ENCODE measurements at places on chromosomes 12 and 14. TPM values are rescaled to one million over a fixed set of nuclear protein-coding genes. Genes with fewer than 3 reads are reported as not detected.

DNA sequence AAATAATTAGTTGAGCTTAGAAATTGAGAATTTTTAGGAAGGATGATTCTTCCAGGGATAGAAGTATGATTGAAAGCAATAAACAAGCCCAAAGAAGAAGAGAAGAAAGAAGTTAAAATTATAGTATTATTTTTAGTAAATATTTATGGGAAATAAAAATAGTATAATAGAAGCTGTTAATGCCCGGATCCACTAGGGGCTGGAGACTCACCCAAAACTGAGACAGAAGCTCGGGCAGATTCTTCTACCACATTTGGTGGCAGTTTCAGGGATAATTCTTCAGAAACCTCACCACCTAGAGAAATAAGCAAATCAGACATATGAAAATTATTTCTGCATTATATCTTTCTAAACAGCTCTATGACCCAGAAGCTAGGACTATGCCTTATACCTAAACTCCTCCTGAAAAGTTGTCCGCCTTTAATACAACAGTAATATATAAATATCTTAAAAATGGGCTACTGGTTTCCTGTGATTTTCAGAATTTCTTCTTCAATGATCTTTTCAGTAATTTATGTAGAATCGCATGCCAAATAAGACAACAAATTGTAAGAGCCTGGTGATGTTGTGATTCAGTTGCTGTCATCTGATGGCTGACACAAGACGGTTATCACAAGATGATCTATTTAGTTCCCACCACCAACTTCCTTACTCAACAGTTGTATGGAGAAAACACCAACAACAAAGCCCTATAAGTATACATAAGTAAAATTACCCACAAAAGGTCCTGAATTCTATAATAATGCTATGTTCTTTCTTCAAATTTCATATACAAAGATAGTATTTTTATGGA is 35.6 kb downstream of the A2M start:
- no peak for DNase-seq

GRCh38 chr14:68893566-68893965 is 85.5 kb downstream of the ACTN1 start:
- DNase-seq: no peak

DNA sequence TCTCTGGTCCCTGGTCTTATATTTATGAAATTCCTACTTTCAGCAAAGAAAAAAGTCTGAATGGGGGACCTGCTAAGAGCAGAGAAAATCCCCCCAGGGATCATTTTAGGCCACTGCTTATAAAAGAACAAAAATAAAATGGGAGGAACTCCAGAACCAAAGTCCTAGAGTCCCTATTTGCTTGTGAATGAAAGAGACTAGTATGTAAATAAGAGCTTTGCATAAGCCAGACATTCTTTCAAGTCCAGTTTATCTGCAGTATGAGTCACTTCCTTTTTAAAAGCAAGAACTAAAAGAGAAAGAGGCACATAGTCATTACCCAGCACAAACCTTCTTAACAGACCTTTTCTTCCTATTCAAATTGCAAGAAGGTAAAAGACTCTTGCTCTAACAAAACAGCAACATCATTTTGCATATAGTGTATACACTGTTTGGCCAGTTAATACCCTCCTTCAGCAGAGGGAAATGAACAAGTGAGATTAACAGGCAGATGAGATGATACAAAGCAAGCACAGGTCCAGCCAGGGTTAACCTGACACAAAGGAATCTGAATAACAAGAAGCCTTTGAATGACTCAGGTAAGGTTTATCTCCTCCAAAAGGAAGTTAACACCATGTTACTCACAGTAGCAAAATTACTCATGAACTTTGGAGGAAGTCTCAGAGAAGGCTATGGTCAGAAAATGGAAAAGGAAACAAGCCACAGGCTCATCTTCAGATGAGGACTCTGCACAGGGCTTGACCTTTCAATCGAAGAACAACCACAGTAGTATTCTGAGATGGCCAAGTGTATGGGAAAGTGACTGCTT is 87.3 kb downstream of the PHLDA1 start:
- DNase-seq: peak; percentile 62

GRCh38 chr12:19624491-19624890 is 185.2 kb downstream of the AEBP2 start:
- DNase-seq: no peak

- DNase-seq: no peak
Observed at GRCh38 chr12:132711080-132711843, 620 bp downstream of the PGAM5 start.

GRCh38 chr12:13038491-13039161 is 5.6 kb upstream of the FAM234B start:
- no peak for DNase-seq

DNA sequence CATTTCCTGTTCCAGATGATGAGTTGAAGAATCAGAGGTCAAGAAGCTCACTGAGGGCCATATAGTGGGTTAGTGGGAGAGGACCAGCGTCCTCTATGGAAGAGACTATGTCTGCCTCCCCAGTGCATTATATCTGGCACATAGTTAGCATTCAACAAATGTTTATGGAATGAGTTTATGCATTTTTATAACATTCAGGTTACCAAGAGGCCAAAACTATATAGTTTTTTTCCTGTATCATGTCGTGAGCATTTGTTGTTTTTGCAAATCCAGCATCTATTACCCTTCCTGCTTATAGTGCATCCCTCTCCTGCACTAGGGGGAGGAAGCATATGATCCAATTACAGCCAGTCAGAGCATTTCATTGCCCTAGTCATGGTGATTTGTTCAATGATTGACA is 60.6 kb downstream of the SUDS3 start:
- DNase-seq: no peak

- DNase-seq: no peak
Observed at GRCh38 chr12:94133964-94134795, 14.2 kb upstream of the PLXNC1 start.

DNA sequence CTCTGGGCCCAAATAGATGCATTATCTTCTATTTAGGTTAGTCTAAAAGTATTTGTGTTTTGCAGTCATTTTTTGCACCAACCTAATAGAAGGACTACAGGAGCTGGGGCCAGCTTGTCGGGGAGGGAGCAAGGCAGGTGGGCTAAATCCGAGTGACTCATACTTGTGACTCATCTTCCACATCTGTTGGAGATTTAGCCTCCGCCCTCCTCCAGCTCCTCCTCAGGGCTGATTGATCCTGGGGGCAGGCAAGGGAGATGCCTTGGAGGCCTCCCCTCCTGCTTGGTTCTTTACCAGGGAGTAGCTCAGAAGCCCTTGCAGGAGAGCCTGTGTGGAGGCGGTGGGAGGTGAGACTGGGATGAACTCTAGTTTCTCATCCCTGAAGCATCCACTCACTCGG is 27.9 kb downstream of the RHOF start:
- peak; percentile 67 for DNase-seq

PIANP gene
- 5.2 TPM for total RNA-seq

FZD10 gene
- total RNA-seq: 0.55 TPM

SLC6A12 gene
- 0.20 TPM for total RNA-seq

Measured in H9 (cell line).